Liver (tissue), 10 donors: ENCODE measurements at places on chromosomes 4 and X. TPM values are rescaled to one million over a fixed set of nuclear protein-coding genes. Genes with fewer than 3 reads are reported as not detected.

Gene ANKRD50
- 2.4 TPM for polyA plus RNA-seq

Gene BCOR
- 6.8 TPM for polyA plus RNA-seq

Gene PPP3CA
- 14.0 TPM for polyA plus RNA-seq

Gene COX7B2
- not detected for polyA plus RNA-seq

Gene EFHC2
- not detected for polyA plus RNA-seq

DNA sequence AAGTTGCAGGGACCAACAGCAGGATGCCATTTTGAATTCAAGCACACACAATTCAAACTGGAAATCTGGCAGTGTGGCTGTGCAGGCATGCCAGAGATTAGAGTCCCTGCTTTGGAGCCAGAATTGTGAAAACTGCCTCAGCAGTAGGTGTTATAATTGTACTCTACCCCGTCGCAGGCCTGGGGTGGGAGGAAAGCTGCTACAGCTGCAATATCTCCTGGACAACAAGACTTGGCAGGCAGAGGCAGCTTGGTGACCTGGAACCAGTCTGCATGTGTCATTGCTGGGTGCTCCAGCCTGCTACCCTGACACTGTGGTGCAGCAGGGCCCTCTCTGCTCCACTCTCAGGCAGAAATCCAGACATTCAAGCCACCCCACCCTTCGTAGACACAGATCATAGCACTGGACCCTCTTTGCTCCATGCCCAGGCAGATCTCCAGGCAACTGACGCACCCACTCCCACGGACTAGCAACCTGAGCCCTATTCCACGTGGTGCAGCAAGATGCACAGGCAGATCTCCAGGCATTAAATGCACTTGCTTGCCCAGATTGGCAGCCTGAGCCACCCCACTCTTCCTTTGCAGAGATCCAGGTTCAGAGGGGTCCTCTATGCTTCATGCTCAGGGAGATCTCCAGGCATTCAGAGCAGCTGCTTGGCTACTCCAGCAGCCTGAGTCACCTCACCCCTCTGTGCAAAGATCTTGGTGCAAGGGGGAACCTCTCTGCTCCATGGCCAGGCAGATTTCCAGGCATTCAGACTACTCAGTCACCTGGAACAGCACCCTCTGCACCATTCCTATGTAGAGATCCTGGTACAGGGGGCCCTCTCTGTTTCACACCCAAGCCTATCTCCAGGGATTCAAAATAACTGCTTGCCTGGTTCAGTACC is 140.5 kb downstream of the LRBA start:
- DNase-seq, result no peak

DNA sequence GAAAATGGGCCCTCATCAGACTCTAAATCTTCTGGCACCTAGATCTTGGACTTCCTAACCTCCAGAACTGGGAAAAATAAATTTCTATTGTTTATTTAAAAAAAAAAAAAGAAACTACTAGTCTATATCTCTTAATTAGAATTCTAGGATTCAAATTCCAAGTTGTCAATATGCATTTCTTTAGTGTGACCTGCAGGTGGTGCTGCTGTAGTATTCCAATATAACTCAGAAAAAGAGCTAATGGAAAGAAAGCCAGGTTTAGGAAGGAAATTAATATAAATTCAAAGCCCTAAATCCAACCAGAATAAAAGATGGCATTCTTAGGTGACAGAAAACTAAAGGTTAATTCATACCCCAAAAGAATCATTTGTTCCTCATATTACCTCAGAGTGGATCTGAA is 80.0 kb upstream of the NALF2 start:
- no peak for DNase-seq

GRCh38 chrX:4831574-4831973 is 1118.1 kb upstream of the PRKX start:
- DNase-seq, result no peak

DNA sequence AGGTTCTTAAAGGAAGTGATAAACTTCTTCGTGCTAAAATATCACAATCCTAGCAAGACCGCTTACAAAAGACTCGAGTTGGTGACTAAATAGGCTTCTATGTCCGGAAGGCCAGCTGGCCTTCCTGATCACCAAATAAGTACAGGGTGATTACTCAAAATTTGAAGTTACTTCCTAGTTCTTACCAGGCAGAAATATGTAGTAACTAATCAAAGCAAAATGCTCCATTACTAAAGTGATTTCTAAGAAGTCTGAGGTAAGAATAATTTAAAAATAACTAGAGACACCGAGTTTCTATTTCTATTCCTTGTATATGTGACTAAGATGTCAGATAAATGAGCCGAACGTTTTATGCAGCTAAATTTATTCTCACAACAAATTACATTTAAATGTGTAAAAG is 62.2 kb downstream of the NSUN7 start:
- no peak for DNase-seq

DNA sequence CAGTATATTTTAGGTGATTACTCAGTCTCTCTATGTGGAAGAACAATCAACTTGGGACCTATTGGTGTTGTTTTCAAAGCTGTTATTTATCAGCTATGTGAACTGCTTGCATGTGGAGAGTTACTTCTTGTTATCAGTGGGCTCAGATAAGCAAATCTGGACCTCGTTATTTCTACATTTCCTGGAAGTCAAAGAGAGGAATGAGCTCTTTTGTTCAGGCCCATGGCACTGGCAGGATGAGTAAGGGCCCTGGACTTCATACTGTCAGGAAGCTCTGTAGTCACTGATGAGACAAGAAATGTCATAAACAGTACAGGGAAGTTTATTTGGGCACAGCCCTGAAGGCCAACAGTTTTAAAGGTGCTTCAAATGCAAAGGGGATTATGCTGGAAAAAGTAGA is 760.6 kb upstream of the EPHA5 start:
- no peak for DNase-seq

DNA sequence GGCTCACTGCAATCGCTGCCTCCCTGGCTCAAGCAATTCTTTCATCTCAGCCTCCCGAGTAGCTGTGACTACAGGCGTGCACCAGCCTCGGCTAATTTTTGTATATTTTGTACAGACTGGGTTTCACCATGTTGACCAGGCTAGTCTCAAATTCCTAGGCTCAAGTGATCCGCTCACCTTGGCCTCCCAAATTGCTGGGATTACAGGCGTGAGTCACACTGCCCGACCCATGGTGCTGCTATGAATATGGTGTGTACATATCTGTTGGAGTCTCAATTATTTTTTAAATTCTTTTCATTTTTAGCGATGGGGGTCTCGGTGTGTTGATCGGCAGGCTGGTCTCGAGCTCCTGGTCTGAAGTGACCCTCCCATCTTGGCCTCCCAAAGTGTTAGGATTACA is 78.0 kb upstream of the PRKX start:
- DNase-seq, result no peak

- no peak for DNase-seq
These were observed 95.7 kb downstream of the RBMX2 start for GRCh38 chrX:130497531-130497930.

- DNase-seq, result no peak
These were observed 94.1 kb downstream of the ATRX start for GRCh38 chrX:77691916-77692315.

- no peak for DNase-seq
These were observed 47.3 kb upstream of the KCNE5 start for GRCh38 chrX:109672239-109672638.

GRCh38 chr4:112379306-112379705 is 82.1 kb downstream of the ALPK1 start:
- no peak for DNase-seq

DNA sequence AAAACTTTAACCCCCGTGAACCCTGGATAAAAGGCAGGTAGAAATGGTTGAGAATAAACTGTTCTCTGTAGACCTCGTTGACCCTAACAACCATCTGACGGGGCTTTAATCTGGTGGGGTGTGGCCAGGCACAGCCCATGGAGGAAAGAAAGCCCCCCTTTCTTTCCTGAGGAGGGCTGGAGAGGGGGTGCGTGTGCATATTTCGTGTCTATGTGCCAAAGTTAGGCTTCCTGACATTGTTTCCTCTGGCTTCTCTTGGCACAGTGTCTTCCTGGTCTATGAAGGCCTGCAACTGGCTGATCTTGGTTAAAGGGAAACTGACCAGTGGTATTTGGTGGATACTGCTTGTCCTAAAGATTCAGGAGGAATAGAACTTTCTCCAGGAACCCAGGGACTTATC is 97.1 kb downstream of the MGST2 start:
- no peak for DNase-seq

DNA sequence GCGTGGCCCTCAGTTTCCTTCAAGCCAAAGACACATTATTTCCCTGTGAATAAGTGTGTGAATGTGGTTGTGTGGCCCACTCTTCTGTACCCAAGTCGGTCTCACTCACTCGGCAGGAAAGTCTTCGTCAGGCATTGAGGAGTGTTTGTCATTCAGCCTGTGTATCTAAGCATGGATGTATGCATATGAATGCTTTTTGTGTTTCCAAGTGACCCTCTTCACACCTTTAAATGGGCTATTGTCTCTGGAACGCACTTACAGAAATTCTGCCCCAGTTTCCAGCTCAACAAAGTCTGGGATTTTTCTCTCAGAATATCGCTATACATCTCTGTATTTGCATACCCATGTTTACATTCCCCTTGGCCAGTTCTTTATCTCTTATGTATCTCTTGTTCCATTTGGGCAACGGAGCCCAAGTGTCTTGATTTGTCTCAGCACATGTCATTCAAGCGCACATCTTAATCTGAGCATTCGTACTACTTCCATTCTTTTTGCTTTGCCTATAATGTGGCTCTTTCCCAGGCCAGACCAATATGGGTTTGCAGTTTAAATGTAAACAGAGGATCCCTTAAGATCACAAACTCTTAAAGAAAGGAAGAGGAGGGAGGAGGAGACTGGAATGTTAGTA is 4.8 kb downstream of the BCOR start:
- no peak for DNase-seq

GRCh38 chr4:147737623-147738022 is 5.7 kb downstream of the ARHGAP10 start:
- no peak for DNase-seq
